Suppressor macrophage (primary cell): ENCODE measurements at places on chromosomes 13 and 19.
A peak's percentile ranks its signal among the peaks of the same experiment; 100 is the strongest.

- no peak for DNase-seq
These were observed 339.5 kb downstream of the DCT start for GRCh38 chr13:94140027-94140426.

DNA sequence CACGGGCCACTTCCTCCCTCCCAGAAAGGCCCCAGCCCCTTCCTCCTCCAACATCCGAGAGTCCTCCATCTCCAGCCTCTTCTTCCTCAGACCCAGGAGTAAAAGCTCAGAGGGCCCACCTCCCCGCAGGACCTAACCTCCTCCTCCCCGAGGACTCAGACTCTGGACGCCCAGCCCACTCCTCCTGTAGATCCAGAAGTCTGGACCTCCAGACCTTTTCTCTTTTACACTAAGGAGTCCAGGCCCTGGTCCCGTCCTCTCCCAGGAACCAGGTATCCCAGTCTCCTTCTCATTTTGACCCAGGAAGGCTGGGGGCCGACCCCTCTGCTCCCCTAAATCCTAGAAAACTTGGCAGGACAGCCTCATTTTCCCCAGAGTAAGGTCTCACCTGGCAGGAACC is 1.9 kb upstream of the KLK8 start:
- DNase-seq: no peak

- no peak for DNase-seq
These were observed 53.6 kb downstream of the TDRD12 start for GRCh38 chr19:32773126-32773525.

GRCh38 chr19:56978023-56978565 is 137.6 kb upstream of the PEG3 start:
- no peak for DNase-seq

DNA sequence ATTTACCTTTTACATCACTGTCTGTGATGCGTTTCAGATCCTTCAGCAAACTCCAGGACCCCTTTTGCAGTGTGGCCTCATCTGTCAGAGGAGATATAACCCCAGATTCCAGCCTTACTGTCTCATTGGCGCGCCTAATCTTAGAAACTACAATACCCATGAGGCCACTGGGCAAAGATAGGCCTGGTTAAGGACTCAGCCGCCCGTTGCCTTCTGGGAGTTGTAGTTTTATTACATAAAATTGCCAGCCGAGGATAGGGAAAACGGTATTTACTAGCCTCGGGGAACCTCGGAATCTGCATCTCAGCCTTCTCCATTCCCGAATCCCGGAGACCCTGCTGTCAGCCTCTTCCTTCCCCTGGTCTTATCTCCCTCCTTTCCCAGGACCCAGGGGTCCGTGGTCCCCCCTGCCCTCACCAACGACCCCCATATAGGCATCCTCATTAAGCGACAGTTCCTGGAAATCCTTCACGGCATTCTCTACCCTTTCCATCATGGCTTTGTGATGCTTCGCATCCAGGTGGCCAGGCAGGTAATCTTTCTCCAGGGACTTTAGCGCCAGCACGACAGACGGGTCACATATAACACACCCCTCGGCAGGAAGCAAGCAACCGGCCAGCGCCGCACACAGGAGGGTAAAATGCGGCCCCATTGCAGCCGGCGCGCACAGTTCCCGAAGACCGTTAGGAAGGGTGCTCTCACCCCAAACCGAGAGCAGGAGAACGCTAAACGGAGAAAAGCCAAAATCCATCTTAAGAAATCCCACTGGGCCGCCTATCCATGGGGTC is 1.3 kb downstream of the IZUMO1 start:
- DNase-seq: peak; percentile 80

DNA sequence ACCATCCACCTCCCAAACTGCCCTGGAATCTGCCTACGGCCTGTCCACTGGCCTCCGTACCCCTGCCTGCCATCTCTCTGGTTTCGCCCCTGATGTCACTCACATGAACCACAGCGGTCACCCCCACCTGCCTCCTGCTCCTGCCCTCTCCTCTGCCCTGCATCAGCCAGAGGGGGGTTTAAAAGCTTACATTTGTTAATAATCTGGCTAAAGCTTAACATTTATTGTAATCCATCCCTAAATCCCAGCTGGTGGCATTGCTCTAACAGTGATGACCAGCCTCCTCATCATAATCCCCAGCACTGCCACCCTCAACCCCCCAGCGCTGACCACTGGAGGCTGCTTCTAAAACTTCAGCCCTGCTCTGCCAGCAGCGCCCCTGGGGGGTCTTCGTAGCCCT is 38.9 kb downstream of the DNM2 start:
- no peak for DNase-seq

DNA sequence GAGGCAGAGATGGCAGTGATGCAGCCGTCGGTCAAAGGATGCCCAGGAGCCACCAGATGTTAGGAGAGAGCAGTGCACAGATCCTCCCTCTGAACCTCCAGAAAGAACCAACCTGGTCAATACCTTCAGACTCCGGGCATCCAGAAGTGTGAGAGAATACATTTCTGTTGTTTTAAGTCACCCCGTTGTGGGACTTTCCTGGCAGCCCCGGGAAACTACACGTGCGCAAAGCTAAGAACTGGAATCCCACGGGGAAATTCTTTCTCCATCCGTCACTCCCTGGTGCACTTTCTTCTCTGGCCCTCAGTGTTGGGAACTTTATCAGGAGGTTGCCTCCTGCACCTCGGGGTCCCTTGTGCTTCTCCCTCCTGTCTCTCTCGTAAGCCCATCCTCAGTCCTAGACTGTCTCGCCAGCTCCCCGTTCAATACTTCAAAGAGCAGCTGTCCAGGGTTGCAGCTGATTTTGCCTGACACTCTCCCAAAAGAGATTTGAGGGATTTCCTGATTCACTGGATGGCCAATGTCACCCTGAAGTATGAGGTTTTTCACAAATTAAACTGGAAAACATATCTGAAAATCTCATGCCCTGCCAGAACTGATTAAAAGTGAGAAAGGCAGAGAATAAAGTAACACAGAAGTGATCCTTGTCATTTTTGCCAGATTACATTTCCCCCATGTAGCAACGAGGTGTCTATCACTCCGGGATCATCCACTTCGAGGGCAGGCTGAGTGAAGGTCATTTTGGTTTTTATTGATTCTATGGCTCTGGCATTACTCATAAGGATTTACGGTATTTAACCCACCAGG is 136.8 kb downstream of the DCT start:
- no peak for DNase-seq

DNA sequence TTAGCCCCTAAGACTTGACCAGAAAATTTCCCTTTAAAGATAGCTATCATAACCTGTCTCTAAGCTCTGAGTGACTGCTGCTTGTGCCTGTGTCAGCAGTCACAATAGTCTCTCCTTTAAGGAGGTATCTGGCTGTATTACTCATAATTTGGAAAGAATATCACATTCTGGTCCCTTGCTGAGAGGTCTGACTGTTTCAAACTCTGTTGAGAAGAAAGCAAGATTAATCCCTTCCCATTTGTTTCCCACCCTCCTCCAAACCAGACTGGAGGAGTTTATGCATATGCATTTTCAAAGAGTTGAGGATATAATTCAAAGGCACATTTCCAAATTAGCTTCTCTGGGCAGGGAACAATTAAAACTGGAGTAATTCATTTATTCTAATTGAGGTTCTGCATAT is 2.3 kb downstream of the HTR2A start:
- DNase-seq: no peak

DNA sequence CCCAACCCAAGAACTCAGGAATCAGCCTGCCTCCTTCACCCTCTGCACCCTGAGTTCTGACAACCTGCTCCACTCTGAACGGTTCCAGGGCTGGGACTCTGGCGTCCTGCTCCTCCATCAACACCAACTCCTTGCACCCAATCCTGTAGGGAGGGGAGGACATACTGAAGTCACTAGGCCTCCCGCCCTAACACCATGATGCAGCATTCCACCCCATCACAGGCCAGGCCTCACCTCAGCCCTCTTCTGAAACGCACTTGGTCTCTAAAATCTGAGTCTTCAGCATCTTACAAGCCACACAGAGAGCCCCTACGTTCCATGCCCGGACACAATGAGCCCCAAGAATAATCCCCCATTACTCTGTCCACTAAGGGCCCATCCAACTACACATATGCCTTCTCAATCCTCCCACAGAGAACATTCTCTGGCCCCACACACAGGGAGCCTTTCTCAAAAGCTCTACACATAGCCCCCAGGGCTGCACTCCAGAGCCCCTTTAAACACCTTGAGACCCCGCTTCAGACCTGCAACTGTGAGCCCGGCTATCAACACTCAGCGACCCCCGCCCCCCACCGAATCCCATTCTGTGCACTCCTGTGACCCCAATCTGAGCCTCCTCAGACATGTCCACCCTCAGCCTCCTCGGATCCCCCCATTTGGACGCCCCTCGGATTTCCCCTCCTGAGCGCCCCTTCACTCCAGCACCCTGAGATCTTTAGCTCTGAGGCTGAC is 567 bp downstream of the ALKBH6 start:
- DNase-seq: no peak
